ENCODE measurements at places on chromosomes 1 and 21. TPM values are rescaled to one million over a fixed set of nuclear protein-coding genes. Genes with fewer than 3 reads are reported as not detected.

- H3K36me3 ChIP-seq, result no peaks in the 10 kb centered on the region
- H3K4me3 ChIP-seq, result no peak overlapping the region
- DNase-seq, result no peak
- H3K27ac ChIP-seq, result no peak overlapping the region
- H3K27me3 ChIP-seq, result no peaks in the 10 kb centered on the region
- H3K4me1 ChIP-seq, result no peaks in the 10 kb centered on the region
These were observed 422.6 kb downstream of the AMY1C start for GRCh38 chr1:104172243-104172681.

GRCh38 chr1:153456396-153456795 is 4.1 kb downstream of the S100A7 start:
- no peak for DNase-seq
- H3K36me3 ChIP-seq, result no peaks in the 10 kb centered on the region
- H3K27ac ChIP-seq, result no peak overlapping the region
- no peak overlapping the region for H3K4me3 ChIP-seq
- peaks cover 63% of the 10 kb centered on the region for H3K27me3 ChIP-seq

DNA sequence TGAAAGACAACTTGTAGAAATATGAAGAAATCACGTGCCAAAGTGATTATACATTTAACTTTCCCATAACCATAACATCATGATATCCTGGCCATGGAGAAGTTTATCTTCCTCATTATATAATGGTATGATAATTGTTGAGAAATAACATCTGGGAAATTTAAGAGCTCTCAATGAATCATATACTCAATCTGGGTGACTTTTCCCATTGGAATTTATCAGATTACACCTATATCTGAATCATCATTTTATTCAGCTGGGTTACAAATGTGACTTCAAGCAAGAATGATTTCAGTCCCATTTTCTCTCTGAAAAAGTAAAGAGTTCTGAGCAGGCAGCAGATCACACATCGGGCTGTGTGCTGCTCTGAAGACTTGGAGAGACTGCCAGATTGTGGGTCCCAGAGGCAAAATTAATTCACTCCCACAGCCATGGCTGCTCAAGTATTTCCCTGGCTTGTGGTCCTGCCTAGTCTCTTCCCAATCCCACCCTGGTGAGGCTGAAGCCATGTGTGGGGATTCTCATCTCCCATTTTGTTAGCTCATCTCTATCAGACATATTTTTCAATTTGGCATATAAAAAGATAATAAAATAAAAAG is 278.0 kb downstream of the MRPL39 start:
- H3K36me3 ChIP-seq, result no peaks in the 10 kb centered on the region
- H3K27me3 ChIP-seq, result no peaks in the 10 kb centered on the region
- no peak overlapping the region for H3K4me3 ChIP-seq
- no peak overlapping the region for H3K27ac ChIP-seq
- H3K4me1 ChIP-seq, result no peaks in the 10 kb centered on the region
- no peak for DNase-seq

Gene MTARC1
- total RNA-seq, result 28.3 TPM

Gene C1QC
- not detected for total RNA-seq

Gene TCP10L
- total RNA-seq, result 2.2 TPM

Gene OR2L5
- total RNA-seq, result not detected
